NCI-H1105 treated with DMSO at 0.1 percent for 48 hours (cell line): ENCODE measurements at places on chromosomes 2 and 18.

DNA sequence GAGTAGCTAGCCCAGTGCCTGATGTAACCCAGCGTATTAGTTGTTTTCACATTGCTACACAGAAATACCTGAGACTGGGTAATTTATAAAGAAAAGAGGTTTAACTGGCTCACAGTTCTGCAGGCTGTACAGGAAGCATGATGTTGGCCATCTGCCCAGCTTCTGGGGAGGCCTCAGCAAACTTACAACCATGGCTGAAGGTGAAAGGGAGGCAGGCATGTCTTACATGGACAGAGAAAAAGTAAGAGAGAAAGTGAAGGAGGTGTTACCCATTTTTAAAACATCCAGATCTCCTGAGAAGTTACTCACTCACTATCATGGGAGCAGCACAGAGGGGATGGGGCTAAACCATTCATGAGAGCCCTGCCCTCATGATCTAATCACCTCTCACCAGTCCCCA, 6.1 kb upstream of the CYRIA start:
- DNase-seq, result no peak

DNA sequence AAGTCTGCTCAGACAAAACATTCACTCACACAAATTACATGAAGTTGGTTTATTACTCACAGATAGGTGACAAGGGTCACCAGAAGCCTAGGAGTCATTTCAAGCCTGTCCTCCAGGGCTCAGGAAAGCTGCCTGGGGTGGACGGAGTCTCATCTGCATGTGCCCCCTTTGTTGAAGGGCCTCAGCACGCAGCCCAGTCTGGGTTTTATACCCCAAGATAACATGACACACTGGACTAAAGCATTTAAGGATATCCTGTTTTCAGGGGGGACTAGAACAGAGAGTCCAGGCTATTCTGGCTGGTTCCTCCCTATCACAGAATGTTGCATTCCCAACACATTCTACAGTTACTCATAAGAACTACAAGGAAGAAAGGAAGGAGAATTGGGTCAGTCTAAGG, 164.7 kb downstream of the MREG start:
- DNase-seq, result no peak

GRCh38 chr2:209191139-209191538, 232.7 kb upstream of the MAP2 start:
- DNase-seq, result no peak

DNA sequence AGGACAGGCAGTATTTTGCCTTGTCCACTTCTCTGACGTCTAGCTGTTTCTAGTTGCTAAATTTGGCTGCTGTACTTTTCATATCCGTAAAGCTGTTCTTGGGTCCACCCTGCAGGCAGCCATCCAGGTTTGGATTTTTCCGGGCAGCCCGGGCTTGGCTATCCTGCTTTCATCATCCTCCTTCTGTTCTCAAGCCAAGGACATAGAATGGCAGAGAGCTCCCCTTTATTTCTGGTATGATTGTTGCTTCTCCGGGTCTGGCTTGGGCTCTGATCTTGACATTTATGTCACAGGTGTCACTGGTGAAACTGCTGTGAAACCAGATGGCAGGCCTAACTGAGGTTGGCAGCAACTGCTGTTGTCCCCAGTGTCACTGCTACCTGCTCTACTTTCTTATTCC, 35.5 kb downstream of the SCN2A start:
- DNase-seq, result no peak

- DNase-seq, result no peak
Observed at GRCh38 chr2:123916531-123916930, 108.6 kb upstream of the CNTNAP5 start.

DNA sequence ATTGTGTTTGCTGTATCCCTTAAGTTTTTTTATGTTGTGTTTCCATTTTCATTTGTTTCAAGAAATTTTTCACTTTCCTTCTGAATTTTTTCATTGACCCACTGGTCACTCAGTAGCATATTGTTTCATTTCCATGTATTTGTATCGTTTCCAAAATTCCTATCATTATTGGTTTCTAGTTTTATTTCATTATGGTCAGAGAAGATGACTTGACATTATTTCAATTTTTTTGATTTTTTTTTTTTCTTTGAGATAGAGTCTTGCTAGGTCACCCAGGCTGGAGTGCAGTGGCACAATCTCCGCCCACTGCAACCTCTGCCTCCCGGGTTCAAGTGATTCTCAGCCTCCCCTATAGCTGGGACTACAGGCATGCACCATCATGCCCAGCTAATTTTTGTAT, 11.3 kb upstream of the CAB39 start:
- DNase-seq, result no peak

- DNase-seq, result no peak
Observed at GRCh38 chr18:58513615-58514335, 115.1 kb downstream of the ALPK2 start.

- no peak for DNase-seq
Observed at GRCh38 chr2:231177156-231178025, 21.0 kb upstream of the ARMC9 start.

GRCh38 chr2:146623771-146624170, 1221.1 kb upstream of the ACVR2A start:
- no peak for DNase-seq

GRCh38 chr2:180676520-180677025, 303.8 kb upstream of the UBE2E3 start:
- peak; percentile 67 for DNase-seq

DNA sequence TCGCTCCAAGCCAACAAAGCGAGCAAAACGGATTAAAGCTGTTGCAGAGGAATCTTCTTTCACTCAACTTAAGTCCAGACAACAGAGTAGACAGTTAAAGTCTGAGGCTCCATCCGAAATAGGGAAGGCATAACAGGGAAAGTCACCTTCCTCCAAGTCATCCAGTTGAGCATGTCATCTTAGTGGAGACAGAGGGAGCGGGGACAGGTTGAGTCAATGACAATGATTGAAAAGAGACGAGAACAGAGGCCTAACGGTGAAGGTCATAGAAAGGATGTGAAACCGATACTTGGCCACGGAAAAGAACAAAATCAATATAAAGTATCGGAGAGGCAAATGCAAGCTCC, 455 bp downstream of the C18orf32 start:
- DNase-seq, result peak; percentile 35

GRCh38 chr2:240393831-240394410, 41.5 kb upstream of the GPC1 start:
- no peak for DNase-seq

- DNase-seq, result no peak
Observed at GRCh38 chr2:134120406-134120732, 133.5 kb upstream of the MGAT5 start.

- no peak for DNase-seq
Observed at GRCh38 chr2:185734658-185735057, 3.9 kb upstream of the FSIP2 start.

GRCh38 chr2:185785851-185786473, 47.4 kb downstream of the FSIP2 start:
- DNase-seq, result no peak

DNA sequence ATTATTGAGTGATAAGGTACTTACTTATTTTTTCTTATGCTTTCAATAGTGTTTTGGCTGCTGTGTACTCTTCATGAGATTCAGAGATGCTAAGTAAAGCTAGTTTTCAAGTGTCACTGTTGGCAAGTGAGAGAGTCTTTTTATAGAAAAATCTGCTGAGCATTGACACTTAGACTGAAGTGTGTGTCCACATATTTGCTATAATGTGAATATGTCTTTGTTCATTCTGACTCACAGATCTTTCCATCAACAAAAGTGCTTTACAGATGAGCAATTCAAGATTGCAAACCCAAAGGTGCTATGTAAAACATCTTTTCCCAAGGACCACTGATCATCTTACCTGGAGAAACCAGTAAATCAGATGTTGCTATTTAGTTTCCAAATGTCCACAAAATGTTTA, 410.6 kb upstream of the FIGN start:
- DNase-seq, result peak; percentile 6

GRCh38 chr2:141878016-141878415, 252.8 kb downstream of the LRP1B start:
- no peak for DNase-seq

- DNase-seq, result no peak
Observed at GRCh38 chr18:70397259-70397925, 108.5 kb downstream of the SOCS6 start.

GRCh38 chr2:84029903-84030575, 429.0 kb downstream of the SUCLG1 start:
- no peak for DNase-seq

- DNase-seq, result no peak
Observed at GRCh38 chr2:147181351-147182029, 663.3 kb upstream of the ACVR2A start.

DNA sequence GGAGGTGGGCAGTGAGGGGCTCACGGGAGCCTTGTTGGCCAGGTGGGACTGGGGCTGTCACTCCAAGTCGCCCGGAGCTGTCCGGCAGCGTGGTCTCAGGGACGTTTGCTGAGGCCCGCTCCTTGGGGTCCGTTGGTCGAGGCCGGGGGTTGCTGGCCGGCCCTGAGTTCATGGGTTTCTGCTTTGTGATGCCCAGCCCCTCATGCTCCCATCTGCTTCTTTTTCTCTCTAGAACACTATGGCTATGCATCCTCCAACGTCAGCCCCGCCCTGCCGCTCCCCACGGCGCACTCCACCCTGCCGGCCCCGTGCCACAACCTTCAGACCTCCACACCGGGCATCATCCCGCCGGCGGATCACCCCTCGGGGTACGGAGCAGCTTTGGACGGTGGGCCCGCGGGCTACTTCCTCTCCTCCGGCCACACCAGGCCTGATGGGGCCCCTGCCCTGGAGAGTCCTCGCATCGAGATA, 14.5 kb downstream of the NFATC1 start:
- DNase-seq, result no peak

DNA sequence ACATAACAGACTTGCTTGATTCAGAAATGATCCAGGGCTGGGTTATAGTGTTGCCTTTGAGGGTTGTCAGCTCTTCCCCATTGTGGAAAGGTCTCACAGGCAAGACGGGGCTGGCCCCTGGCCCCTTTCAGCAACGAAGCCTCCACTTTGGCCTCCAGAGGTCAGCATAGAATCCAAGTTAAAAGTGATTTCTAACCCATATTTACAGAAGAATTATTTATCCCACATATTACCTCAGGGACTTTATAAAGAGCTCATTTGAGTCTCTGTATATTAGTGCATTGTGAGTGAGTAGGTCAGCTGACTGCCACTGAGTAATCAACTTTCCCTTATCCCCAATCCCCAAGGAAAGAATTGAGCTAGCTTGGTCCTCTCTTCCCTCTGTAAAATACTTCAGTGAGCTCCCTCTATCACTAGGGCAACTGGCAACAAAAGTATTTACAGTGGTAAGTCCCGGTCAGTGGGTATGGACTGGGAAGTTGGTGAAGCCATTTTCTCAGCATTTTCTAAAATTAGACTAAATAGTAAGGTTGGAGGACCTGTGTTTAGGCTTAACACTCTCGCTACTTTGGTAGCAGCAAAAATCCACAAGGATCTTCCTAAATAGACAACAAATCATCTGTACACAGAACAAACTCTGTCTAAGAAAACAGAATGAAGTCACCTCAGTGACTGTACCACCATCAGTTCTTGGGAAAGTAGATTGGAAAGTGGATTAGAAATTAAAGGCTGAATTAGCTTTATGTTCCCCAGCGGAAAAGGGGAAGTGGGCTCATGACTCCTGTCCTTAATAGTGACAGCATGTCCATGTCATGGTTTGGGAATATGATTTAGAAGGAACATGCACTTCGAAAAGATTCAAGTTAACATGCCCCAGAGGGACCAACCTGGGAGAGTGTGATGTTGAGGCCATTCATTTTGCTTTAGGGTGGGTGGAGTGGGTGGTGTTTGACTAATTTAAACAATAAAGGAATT, 171.0 kb upstream of the SIX3 start:
- DNase-seq, result peak; percentile 57

GRCh38 chr2:230821261-230821990, 43.3 kb upstream of the ITM2C start:
- DNase-seq, result no peak

- no peak for DNase-seq
Observed at GRCh38 chr18:59264121-59264571, 9.1 kb downstream of the RAX start.
